ENCODE measurements at places on chromosomes 3 and 15. TPM values are rescaled to one million over a fixed set of nuclear protein-coding genes. Genes with fewer than 3 reads are reported as not detected.

The ADAMTS9 gene
- total RNA-seq, result 261 TPM

The IQCH gene
- total RNA-seq, result 2.4 TPM

The CSPG4 gene
- 0.18 TPM for total RNA-seq

The LRRIQ4 gene
- 0.38 TPM for total RNA-seq

The CSTA gene
- not detected for total RNA-seq

The NOX5 gene
- not detected for total RNA-seq

The TLR9 gene
- total RNA-seq, result not detected

The STOML1 gene
- total RNA-seq, result 14.3 TPM

The ATP13A5 gene
- total RNA-seq, result 0.23 TPM

The GNAT1 gene
- total RNA-seq, result 0.59 TPM

GRCh38 chr3:106683953-106684620, 693.2 kb upstream of the CCDC54 start:
- no peak for DNase-seq

- no peak for DNase-seq
Measured at GRCh38 chr3:50610181-50610971, 1.2 kb downstream of the CISH start.

DNA sequence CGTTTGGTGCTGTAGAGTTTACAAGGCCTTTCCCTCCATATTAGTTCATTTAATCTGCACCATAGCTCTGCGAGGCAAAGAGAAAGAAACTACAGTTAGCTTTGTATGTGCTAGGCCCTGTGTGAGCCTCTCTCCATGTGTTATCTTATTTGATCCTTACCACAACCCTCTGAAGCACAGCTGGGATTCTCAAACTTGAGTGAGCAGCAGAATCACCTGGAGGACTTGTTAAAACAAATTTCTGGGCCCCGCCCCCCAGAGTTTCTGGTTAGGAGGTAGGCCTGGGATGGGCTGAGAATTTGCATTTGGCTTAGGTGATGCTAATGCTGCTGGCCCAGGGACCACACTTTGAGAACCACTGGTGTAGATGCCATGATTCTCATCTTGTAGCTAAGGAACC, 12.3 kb downstream of the CA12 start:
- DNase-seq, result no peak

DNA sequence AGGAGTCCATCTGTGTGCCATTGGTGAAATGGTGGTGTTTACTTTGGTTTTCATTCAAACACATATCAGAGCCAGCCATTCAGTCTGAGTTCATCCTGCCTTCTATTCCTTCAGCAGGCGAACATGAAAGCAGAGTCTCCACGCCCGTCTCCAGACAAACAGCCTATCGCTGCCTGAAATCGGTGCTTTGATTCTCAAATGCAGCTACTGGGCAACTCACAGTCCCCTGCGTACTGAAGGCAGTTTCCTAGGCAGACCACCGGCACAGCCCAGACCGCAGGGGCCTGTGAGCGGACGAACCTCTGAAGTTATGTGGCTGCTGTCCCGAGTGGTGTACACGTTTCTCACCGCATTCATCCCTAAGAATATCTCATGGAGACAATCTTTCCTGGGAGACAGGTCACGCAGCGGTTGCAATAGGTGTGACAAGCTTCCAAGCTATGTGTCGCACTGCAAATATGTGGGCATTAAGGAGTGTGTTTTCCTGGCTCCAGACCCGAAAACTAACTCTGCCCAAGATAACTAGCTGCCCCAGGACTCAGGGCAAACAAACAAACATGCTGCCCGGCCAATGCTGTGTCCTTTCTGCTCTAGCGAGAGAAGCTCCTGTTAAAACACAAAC, 16.9 kb upstream of the RYR3 start:
- no peak for DNase-seq

GRCh38 chr3:10786640-10787039, 29.4 kb upstream of the SLC6A11 start:
- DNase-seq, result no peak

DNA sequence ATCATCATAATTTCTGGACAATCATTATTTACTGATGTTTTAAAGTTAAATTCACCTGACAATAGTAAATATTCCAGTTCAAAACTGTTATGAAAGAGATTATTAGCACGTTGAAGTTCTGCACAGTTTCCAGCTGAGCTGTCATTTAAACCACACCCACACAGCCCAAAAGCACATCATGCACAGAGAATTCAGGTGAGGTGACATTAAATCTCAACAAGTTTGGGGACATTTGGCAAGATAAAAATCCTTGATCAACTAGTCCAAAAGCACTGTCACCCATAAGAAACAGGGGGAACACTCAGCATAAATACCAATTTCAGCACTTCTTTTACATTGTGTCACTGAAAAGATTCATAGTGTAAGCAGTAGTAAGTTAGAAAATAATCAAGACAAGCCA, 6.9 kb downstream of the NCEH1 start:
- no peak for DNase-seq

DNA sequence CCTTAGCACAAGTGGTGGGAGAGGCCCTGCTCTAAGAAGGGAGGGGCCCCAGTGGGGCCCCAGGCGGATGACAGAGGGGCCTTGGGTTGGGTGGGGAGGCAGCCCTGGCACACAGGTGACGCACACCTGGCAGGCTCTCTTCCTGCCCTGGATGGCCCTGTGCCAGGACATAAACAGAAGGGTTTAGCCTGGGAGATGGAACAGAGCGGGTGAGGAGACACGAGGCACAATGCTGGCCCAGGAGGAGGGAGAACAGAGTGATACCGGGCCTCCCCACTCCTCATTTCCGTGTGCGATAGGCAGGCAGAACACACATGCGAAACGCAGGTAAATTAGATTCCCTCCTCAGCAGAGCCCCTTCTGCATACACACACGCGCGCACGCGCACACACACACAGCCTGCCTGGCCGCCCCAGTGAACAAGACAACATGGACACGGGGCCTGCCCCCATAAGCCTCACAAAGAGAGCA, 39.8 kb downstream of the IDH2 start:
- DNase-seq, result no peak

DNA sequence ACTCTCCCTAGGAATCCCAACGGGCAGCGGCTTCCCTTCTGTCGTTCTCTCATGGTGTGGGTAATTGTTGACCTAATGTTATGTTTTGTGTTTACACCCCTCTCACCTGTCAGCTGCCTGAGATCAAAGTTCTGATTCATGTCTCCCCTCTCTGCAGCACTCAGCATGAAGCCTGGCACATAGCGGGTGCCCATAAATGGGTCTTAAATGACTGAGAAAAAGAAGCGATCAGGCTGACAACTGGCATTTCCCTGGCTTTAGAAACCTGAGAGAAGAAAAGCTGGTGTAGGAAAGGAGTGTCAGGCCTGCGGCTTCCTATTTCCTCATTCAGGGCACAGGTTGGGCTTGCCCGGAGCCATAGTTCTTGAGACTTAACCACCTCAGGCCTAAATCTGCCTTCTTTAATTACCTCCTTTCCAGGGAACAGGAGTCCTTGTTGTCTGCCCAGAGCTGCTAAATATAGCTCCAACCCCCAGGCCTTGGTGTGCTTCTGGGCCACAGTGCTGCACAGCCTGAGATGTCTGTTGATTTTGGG, 31.8 kb downstream of the LPP start:
- DNase-seq, result no peak

GRCh38 chr3:72111265-72112205, 326.6 kb upstream of the PROK2 start:
- no peak for DNase-seq

DNA sequence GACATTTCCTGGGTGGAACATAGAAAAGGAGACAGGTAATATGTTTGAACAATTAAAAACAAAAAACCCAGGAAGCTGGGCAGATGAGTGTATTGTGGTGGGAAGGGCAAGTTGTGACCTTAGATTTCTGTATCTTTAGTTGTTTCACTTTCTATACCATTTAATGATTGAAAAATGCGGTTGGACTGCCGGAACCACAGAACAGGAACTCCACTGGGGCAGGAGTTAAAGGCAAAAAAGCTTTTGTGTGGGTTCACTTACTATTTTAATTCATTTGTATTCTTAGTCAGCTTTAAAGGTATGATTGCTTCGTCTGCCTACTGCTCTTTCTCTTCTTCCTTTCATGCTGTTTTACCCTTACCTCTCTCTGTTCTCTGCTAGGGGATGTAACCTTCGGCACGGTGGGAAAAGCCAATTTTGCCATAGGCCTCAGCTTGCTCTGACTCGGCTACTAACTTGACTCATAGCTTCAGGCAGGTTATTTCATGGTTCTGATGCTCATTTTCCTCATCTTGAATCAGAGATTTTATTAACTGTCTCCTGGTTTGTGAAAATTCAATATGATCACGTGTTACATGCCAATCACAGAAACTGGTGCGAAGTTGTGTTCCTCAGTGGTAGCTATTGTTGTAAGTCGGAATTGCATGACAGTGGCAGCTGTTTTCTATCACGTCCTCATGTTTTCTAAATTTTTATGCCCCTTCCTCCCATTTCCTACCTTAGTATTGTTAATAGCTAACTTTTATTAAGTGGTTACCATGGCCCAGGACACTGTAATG, 1.6 kb upstream of the MCTP2 start:
- no peak for DNase-seq

DNA sequence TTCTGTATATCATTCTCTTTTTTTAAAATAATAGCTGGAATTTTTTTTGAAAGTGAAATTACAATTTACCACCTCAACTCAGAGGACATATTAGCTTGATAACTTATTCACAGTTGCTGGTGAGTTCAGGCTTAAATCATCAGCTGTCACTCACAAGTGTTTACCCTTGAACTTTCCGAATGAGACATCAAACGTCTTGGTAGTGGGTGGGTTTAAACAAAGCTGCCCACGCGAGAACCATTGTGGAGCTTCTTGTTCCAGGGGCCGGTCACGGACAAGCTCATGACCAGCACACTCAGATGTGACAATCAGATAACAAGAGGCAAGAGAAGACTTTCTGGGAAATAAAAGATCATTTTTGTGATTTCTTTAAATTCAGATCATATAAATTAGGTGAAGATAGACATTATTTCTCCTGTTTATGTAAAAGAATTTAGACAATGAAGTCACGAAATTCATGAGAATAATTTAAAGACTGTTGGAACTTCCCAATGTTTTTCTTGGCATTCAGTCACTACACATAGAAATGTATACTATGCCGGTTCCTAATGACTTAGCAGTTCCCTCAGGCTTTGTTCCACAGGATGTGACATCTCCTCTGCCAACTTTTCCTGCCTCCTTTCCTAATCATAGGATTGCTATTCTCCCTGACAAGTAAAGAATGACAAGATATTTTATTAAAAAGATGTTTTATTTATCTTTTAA, 29.3 kb downstream of the BTD start:
- no peak for DNase-seq

DNA sequence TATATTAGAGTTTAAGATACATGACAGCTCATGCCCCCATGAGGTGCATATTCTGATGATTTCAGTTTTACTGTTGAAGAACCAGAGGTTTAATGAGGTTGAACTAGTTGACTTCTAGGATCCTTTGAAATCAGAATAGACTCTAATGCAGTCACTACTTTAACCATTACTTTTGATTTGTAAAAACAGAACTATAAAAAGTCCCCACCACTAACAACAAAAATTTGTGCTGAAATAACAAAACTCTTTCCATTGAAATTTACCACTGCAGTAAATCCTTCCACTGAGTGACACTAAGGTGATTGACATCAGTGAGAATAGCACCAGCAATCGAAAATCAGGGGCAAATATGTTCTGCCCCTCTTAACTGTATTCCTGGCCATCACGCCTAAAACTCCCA, 214.1 kb downstream of the SHQ1 start:
- no peak for DNase-seq

DNA sequence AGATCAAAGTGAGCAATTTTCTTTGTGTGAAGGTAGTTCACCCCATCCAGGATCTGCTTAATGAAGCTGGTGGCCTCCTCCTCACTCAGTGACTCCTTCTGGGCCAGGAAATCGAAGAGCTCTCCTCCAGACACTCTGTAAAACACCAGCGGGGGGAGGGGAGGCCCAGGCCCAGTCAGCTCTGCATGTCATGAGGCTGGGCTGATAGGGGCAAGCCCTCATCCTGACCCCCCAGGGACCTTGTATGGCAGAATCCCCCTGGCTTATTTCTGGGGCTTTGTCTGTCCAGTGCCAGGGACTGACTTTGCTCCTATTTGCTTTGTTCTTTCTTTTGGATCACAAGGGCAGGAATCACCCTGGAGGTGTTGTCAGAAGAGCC, 74.9 kb downstream of the DAPK2 start:
- DNase-seq, result no peak

DNA sequence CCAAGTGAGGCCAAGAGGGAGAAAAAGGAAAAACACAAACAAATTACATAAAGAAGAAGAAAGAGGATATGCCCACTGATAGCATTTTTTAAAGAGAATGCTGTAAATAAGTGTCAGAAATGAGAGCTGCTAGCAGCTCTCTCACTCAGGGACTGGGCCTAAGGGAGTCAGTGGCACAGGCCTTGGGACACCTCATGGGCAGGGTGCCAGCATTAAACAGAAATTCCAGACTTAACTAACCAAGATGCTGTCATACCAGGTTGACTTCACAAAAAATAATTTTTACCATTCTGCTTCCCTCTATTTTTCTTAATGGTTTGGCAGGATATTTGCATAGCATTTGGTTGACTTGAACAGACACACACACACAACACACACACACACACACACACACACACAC, 92.3 kb upstream of the ADAMTSL3 start:
- DNase-seq, result no peak

GRCh38 chr3:71652781-71653413, 69.4 kb upstream of the FOXP1 start:
- peak; percentile 28 for DNase-seq
